ENCODE measurements at places on chromosomes 1 and 21. TPM values are rescaled to one million over a fixed set of nuclear protein-coding genes. Genes with fewer than 3 reads are reported as not detected.

DNA sequence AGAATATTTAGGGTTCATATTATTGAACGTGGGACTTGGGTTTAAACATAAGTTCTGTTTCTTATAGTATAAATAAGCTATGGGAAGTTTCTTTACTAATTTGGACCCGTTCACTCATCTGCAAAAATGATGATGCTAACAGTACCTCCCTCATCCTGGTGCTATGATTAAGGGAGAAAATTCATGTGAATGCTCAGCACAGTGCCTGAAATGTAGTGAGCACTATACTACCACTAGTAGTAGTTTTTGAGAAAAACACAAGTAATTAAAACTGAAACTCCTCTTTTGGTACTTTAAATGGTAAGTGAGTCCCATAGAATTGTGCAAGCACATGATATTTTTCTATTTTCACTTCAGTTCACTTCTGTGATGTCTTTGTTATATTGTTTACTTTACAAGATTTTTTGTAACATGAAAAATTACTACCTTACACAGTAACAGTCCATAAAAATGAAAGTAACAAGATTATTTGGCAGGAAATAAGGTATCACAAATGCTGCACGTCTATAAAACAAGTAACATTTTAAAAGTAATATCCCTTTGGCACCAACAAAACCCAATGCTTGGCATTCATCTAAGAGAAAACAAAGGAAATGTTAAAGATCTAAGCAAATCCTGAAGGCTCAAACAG, 11.3 kb upstream of the PTPRC start:
- H3K27me3 ChIP-seq: no peaks in the 10 kb centered on the region

GRCh38 chr1:213606252-213606820, 381.4 kb upstream of the PROX1 start:
- no peak overlapping the region for H3K4me3 ChIP-seq
- DNase-seq: no peak
- no peaks in the 10 kb centered on the region for H3K36me3 ChIP-seq
- no peak overlapping the region for H3K27ac ChIP-seq
- H3K4me1 ChIP-seq: peaks cover 7% of the 10 kb centered on the region
- no peaks in the 10 kb centered on the region for H3K27me3 ChIP-seq

DNA sequence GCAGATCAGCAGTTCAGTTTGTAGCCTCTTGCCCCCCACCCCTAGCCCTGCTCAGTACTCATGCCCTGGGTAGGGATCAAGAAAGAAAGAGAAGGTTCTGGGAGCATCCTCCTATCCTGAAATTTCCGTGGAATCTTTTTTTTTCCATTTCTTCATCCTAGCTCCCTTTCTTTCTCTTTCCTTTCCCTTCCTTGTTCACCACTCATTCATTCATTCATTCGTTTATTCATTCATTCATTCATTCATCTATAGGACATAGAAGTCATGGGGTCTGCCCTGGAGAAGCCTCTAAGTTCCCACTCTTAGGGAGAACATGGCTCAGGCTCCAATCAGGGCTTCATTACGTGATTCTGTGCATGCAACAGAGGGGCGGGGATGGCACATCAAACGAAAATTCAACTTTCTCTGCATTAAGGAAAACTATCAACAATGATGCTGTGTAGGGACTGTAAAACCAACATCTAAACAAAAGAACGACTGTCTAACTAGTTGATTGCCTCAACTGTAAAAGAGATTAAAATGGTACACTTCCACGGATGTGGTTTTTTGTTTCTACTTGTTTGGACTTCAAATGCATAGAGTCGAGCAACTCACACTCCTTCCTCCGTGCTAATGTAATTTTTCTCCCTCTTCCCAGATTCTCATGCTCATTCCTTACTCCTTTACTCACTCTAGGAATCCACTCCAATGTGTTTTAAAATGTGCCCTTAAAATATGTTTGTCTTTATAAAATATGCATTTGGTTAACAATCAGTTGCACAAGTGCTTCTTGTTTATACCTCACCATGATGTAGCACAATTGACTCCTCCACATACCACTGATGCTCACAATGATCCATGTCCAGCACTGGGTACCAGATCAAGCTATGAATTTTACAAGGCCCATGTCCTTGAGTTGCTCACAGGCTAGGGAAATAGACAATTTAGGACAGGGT, 101.2 kb upstream of the SLC2A1 start:
- no peaks in the 10 kb centered on the region for H3K27me3 ChIP-seq
- no peak for DNase-seq
- no peak overlapping the region for H3K4me3 ChIP-seq
- H3K27ac ChIP-seq: no peak overlapping the region
- no peaks in the 10 kb centered on the region for H3K36me3 ChIP-seq

FCGR3B gene
- total RNA-seq: 268 TPM

DNA sequence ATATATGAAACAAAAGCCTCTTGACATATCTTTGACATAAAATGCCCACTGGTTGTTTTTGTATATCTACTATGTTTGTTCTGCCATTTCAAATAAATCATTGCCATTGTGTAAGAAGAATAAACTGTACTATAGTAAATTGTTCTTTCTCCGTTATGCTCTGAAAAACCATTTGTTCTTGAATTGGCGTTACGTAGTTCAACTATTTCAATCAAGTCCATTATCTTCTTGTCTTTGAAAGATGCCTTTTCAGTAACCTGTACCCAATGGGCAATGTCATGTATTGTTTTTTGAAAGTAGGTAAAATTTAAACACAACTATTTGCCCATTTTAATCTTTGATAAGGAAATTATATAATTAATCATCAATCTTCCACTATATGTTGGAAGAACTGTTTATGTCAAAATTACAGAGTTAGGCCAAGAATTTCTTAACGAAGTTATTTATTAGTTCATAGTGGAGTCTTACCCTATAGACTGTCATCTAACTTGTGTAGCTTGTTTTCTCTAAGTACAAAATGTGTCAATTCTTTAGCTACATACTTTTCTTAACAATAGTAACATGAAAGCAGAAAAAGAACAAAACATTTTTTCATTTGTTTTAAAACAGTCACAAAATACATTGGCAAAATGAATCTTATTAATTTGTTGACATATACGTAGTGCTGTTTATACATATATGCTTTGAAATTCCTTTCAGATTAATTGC, 294.8 kb downstream of the PTPRC start:
- no peaks in the 10 kb centered on the region for H3K27me3 ChIP-seq
- no peak for DNase-seq
- peaks cover 48% of the 10 kb centered on the region for H3K4me1 ChIP-seq

STUM gene
- 0.22 TPM for total RNA-seq

- H3K4me1 ChIP-seq: peaks cover 6% of the 10 kb centered on the region
- no peaks in the 10 kb centered on the region for H3K36me3 ChIP-seq
- DNase-seq: no peak
- H3K27ac ChIP-seq: peak overlapping the region; percentile 4
- H3K27me3 ChIP-seq: no peaks in the 10 kb centered on the region
Measured at GRCh38 chr21:35234725-35235124, 185.6 kb upstream of the RUNX1 start.

DNA sequence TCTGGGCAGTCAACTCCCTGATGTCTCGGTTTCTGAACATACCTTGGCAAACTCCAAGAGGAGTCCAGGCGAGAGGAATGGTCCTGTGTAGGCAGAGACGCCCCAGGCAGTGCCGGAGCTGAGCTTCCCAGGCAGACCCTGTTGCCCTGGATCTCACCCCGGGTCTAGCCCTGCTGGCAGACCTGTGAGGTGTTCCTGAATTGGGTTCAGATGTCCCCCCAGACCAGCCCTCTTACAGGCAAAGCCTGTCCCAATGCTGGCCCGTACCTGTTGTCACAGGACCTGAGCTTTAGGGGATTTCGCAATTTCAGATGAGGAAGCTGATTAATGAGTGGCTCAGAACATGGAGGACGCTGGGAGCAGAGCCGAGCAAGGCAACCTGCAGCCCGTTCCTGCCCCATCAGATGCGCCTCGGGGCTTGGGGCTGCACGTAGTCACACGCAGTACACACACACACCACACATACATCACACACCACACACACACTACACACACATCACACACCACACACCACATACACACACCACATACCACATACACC, 38.5 kb upstream of the PDE9A start:
- H3K36me3 ChIP-seq: no peaks in the 10 kb centered on the region
- DNase-seq: peak; percentile 72
- H3K27me3 ChIP-seq: peaks cover 24% of the 10 kb centered on the region
- no peak overlapping the region for H3K27ac ChIP-seq

DNA sequence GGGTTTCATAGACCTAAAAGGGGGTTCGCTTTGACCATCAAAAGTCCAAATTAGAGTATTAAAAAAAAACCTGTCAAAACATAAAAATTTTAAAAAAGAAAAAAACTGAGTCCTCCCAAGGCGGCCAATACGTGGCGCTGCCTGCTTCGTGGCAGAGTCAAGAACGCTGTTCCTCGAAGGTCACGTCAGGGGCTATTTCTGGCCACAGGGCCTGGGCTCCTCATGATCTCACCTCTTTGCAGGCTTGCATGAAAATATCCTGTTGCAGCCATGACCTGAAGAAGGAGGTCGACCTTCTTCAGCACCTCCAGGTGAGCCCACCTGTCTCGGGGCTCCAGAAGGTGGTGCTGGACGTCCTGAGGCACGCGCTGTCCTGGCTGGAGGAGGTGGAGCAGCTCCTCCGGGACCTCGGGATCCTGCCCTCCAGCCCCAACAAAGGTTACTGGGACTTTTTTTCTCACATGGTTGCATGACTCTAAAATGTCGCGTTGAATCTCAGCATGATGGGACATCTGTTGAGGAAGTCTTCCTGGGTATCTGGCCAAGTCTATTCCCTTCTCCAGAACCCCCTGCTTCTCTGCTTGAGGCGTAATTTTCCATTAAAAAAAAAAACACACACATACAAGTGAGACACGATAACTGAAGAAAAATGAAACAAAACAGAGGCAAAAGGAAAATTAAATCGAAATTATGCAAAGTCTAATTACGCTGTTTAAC, 80.4 kb upstream of the EFHD2 start:
- no peak overlapping the region for H3K4me3 ChIP-seq
- H3K27ac ChIP-seq: no peak overlapping the region
- peaks cover 5% of the 10 kb centered on the region for H3K4me1 ChIP-seq

GRCh38 chr1:3676581-3677470, 24.5 kb downstream of the TP73 start:
- H3K36me3 ChIP-seq: no peaks in the 10 kb centered on the region
- no peak overlapping the region for H3K4me3 ChIP-seq
- H3K4me1 ChIP-seq: peaks cover 82% of the 10 kb centered on the region
- DNase-seq: peak; percentile 76

LCE3E gene
- not detected for total RNA-seq

- no peak overlapping the region for H3K27ac ChIP-seq
- H3K27me3 ChIP-seq: no peaks in the 10 kb centered on the region
- peaks cover 30% of the 10 kb centered on the region for H3K4me1 ChIP-seq
- H3K4me3 ChIP-seq: no peak overlapping the region
- no peak for DNase-seq
Measured at GRCh38 chr1:6627841-6628545, 3.3 kb downstream of the THAP3 start.

DNA sequence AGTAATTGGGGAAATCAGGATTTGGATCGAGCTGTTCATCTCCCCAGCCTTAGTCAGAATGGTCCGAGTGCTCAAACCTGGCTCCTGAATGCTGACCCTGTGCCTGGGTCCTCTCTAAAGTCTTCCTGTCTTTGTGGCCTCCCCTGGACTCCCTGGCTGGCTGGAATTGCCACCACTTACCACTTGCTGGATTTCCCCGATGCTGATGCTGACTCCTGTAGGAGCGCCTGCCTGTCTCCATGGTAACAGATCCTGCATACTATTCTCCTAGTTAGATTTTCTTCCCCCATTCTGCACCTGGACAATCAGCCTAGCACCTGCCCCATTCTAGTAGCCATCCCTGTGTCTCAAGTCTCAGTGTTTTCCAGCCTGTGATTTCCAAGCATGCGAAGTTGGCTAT, 382.2 kb upstream of the ESRRG start:
- H3K4me3 ChIP-seq: no peak overlapping the region
- no peak overlapping the region for H3K27ac ChIP-seq
- H3K4me1 ChIP-seq: no peaks in the 10 kb centered on the region
- H3K36me3 ChIP-seq: no peaks in the 10 kb centered on the region
- DNase-seq: no peak

DNA sequence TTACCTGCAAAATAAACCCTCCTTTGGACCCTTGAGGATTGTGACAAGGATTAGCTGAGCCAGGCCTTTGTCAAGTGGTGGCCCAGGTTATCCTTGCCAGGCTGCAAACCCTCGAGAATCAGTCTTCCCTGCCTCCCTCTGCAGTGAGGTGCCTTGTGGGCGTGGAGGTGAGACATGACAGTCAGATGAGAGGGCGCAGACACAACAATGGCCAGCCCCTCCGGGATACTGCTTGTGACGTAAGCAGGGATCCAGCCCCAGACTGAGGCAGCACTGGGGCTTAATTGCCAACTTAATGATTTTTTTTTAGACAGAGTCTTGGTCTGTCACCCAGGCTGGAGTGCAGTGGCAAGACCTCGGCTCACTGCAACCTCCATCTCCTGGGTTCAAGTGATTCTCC, 104.6 kb downstream of the LAMC2 start:
- H3K4me1 ChIP-seq: no peaks in the 10 kb centered on the region
- no peak for DNase-seq
- no peaks in the 10 kb centered on the region for H3K27me3 ChIP-seq
- no peaks in the 10 kb centered on the region for H3K36me3 ChIP-seq
- no peak overlapping the region for H3K27ac ChIP-seq
- H3K4me3 ChIP-seq: no peak overlapping the region

LRRIQ3 gene
- 2.8 TPM for total RNA-seq

DNA sequence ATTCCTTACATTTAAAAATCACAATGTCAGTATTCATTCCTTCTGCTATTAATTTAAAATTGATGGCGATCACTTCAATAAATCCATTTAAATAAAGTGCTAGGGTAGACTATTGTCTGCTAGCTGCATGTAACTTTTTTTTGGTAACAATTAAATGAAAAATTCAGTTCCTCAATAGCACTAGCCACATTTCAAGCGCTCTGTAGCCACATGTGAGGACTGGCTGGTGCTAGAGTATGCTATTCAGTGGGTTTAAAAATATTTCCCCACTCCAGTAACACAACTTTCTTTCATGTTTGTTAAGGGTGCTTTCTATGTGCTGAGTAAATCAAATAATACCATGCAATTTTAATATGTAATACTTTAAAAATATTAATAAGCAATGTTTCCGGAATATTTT, 108.2 kb downstream of the LTN1 start:
- H3K4me1 ChIP-seq: peaks cover 26% of the 10 kb centered on the region
- H3K27ac ChIP-seq: peak overlapping the region; percentile 92
- peaks cover 3% of the 10 kb centered on the region for H3K36me3 ChIP-seq
- H3K27me3 ChIP-seq: no peaks in the 10 kb centered on the region
